GM12878 (cell line): ENCODE measurements at places on chromosomes 12 and 14.

DNA sequence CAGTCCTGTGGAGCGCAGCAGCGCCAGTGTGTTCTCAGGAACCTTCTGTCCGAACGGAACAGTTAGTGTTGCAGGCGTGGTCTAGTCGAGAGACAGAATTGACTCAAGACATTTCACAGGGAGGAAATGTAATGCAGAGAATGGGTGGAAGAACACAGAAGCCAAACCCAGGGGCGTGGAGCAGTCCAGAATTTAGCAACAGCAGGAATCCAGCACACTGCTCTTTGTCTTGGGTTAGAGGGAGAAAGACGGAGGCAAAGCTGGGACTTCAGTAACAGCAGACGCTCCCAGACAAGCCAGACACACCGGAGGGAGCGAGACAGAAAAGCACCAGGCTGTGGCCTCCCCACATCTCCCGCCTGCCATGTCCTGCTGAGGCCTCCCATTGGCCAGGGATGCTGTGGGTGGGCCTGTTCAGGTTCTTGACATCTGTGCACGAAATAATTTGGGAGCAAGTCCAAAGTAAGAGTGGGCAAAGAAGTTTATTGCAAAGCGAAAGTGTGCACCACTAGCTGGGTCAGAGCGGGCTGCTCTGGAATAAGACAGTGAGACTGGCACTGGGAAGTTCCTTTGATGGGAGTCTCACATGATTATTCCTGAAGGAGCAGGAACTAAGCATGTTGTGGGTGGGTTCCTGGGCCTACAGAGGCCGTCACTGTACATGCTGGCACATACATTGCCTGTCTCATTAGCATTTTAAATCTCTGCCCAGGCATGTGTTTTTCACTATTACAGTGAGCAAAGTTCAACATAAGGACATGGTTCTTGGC, 339.3 kb upstream of the SFSWAP start:
- DNase-seq: no peak

DNA sequence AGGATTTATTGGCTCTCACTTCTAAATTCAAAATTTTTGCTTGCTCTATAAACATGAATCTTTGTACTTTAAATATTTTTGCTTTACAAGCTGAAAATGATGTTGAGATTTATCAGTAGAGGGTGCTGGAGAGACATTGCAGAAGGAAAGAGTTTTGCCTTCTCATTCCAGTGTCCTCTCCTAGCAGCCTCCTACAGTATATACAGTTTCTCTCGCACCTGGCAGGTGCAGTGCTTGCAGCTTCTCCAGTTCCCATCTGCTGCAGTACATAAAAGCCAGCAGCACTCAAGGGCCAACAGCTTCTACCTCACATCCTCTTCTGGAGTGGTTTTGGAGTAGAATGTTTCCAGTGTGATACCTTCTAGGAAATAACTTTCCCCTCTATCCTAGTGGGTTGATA, 601.8 kb upstream of the ATXN7L3B start:
- no peak for DNase-seq

- DNase-seq: no peak
Measured at GRCh38 chr12:123576611-123577010, 7.7 kb upstream of the TMED2 start.

DNA sequence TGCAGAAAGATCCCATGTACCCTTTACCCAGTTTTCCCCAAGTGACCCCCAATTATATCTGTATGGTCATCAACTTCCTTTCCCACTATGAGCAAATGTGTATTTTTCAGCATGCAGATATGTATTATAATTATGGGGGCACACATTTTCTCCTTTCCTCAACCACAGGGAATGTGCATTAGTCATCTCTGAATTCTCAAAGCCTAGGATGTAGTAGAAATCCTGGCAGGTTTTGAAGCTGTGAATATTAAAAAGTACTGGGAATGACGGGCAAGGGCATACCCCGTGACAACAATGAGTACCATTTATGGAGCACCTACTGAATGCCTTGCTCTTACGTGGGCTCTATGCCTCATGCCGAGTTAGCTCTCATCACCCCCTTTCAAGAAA, 71.5 kb downstream of the VWF start:
- no peak for DNase-seq

- DNase-seq: no peak
Measured at GRCh38 chr12:49170924-49171323, 18.0 kb downstream of the TUBA1A start.

DNA sequence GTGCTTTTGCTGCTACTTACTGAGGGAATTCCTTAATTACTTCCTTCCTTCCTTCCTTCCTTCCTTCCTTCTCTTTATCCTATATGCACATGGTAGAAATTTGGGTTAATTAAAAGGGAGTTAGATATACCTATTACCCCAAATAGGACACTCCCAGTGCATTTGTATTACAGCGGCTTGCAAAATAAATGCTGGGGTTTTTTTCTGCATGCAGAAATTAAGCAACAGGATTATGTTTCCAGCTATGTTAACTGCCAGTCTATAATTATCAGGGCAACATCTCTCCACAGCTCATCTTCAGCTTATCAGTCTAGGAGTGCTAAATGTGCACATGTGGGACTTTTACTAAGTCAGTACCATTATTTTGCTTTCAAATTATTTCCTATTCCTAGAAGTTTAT, 132.9 kb upstream of the SLC35F4 start:
- DNase-seq: no peak

- DNase-seq: peak; percentile 61
Measured at GRCh38 chr12:53054112-53054878, 4.4 kb downstream of the TNS2 start.

- no peak for DNase-seq
Measured at GRCh38 chr14:76181546-76181945, 29.8 kb downstream of the GPATCH2L start.

DNA sequence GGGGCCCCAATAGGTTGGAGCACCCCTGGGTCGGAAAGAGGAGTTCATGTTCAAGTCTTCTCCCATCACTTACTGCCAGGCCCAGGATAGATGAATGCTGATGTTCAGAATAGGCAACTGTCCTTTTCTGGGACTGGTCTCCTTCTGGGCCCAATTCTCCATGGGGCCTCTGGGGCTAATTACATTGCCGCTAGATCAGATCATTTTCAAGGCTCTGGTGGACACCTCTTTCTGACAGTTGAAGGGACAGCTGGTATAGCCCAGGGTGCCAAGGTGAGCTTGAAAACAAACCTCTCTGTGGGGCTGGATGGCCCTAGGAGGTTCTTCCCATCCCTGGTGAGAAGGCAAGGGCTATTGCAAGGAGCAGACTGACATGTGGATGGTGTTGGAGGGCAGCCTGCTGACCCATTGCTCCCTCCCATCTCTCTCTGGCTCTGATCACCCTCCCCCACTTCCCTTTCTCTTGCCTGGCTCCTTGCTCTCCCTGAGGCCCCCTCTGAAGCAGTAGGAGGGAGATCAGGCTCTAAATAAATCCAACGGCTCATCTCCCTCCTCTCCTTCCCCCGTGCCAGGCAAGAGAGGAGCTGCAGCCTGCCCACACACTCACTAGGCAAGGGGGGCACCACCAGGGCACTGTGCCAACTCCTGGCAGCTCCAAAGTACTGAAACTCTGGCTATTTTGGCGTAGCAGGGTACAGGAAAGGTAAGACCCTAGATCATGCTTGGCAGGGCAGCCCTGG, 1.9 kb downstream of the CACNB3 start:
- no peak for DNase-seq

DNA sequence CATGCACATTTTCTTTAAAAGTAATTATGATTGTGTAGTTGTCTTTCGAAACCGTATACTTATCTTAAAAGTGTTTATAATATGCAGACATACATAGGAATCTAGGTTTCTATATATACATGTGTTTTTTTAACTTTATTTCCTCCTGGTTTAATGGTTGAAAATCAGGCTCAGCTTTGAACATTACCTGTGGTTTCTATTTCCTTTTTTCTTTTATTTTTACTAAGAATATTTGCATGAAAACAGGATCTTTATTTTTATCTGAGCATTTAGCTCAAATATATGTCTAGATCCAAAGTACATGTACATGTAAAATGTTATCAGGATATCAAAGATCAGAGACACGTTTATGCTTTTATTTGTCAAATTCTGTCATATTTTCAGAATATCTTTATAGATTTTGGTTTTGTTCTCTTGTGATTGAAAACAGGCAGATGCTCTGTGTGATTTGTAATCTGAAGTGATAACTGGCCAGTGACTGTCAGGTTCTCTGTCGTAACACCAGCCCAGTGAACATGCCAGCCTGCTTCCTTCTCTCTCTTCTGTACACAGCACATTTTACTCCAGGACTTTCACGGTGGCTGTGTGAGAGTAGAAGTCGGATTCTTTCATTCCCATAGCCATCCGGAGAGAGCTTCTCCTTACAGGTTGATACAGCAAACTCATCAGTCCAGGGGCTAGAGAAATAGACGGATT, 13.7 kb downstream of the TCTN1 start:
- DNase-seq: no peak

DNA sequence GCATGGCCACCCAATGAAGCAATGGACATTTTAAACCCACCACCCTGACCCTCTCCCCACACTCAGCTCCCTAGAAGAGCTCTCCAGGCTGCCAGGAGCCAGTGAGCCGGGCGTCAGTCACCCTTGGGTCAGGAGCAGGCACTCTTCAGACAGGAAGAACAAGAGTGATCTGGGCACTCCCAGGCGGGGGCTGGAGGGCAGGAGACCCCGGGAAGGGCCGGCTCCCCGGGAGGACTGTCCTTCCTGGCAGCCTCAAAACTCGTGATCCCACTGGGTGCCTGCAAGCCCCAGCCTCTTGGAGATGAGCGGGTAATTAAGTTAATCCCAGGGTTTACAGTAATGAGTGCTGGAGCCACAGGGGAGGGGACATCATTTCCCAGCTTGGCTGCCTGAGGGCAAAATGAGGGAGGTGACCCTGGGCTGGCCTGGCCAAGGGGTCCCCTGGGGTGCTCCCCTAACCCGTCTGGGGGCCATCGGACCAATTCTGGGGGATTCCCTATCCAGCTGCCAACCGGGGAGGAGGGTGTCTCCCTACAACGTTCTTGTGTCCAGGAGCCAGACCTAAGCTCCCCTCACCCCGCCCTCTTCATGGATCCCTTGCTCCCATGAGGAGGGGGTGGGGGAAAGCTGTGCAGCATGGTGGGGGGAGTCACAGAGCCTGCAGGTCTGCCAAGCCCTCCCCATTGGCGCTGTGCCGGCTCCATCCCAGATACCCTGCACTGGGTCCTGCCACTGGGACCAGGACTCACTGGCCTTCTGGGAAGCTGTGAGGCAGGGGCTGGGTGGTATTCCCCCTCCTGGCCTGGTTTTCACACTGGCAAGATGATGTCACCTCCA, 59.2 kb downstream of the CCNK start:
- DNase-seq: no peak

DNA sequence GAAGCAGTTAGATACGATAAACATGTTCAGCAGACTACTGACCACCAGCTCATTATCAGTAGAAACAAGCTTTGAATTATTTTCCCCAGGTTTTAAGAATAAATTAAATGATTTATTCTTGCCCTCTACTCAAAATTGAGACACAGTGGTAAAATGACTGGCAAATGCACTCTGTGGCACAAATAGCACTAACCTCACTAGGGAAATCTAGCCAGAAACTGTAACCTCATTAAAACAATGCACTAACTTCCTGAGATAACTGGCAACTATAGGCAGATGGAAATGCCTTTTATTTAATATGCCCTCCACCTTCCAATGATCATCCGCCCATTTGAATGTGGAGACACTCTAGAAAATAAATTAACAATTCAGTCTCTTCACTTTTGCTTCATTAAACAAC, 33.2 kb downstream of the CPNE8 start:
- DNase-seq: no peak

- no peak for DNase-seq
Measured at GRCh38 chr14:69553252-69553651, 21.4 kb downstream of the CCDC177 start.

- DNase-seq: no peak
Measured at GRCh38 chr14:37844614-37845013, 249.2 kb downstream of the TTC6 start.

- DNase-seq: no peak
Measured at GRCh38 chr12:132476038-132476414, 13.9 kb upstream of the FBRSL1 start.

DNA sequence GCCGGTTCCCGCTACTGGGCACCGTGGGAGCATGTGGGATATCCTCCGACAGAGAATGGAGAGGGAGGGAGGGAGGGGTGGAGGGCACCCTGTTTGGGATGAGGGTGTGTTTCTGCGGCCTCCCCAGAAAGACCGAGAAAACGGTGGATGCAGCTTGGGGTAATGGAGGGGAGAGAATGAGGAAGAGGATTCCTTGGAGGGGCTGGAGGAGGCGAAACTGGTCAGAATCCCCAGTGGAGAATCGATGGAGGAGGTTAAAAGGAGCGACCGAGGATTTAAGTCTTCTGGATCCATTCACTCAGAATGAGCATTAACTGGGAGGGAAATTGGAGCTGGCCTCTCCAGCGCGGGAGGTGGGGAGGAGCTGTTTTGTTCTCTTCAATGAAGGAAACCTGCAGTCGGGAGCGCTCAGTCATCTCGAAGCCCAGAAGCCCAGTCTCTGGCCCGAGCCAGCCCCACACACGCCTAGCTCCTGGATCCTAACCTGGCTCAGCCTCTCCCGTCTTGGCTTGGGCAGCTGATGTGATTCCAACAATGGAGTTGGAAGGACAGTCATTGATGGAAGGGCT, 581 bp downstream of the ARG2 start:
- DNase-seq: no peak

DNA sequence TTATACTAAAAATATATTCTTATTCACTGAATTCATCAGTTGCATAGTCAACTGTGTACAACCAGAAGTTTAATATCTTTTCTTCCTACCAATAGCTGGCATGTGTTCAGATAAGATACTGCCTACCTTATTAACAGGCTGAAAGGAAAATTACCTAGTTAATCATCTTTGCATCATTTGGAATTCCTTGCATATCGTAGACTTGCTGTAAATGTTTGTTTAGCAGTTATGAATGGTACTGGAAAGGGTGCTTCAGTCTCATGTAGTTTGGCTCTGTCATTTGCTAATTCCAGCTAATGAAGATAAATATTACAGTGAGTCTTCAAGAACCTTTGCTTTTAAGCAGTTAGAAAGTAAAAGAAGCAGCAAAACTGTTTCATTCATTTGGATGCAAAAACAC, 84.4 kb downstream of the PPHLN1 start:
- DNase-seq: no peak

DNA sequence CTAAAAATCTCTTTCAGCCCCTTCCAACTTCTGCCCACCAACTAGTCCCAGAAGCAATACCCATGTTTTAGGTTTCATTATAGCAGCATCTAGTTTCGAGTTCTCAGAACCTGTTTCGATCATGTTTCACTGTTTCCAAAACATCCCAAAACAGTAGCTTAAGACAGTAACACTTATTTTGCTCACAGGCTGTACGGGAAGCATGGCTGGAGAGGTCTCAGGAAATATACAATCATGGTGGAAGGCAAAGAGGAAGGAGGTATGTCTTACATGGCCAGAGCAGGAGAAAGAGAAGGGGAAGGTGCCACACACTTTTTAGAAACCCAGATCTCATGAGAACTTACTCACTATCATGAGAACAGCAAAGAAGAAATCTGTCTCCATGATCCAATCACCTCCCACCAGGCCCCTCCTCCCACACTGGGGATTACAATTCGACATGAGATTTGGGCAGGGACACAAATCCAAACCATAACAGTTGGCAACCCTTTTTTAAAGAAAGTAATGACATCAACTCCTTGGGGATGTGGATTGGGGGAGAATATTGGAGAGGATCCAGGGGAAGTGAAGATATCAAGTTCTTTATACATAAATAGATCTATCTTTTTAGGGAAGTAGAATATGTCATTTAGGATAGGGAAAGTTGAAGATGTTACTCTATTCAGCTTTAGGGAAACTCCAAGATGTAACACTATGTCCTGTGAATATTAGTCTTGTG, 269.9 kb upstream of the PLEKHG7 start:
- DNase-seq: peak; percentile 93
